ENCODE measurements at places on chromosomes 6 and 20.
A peak's percentile ranks its signal among the peaks of the same experiment; 100 is the strongest.

DNA sequence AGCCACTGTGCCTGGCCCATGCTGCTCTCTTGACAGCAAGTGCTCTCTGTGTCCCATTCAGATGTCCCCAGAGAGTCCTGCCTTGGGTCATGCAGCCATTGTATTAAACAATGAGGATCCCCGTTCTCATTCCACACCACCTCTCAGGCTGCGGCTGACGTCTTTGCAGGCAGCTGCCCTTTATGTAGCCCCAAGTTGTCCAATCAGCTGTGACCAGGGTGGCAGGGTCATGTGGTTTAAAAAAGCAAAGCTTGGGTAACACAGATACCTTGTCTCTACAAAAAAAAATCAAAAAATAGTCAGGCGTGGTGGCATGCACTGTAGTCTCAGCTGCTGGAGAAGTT, 13.2 kb downstream of the GCNT2 start:
- H3K4me3 ChIP-seq = no peak overlapping the region
- H3K36me3 ChIP-seq = no peaks in the 10 kb centered on the region
- H3K4me1 ChIP-seq = no peaks in the 10 kb centered on the region
- no peak for DNase-seq

GRCh38 chr20:24465159-24465558, 4.3 kb upstream of the SYNDIG1 start:
- DNase-seq = no peak
- H3K4me3 ChIP-seq = no peak overlapping the region
- no peaks in the 10 kb centered on the region for H3K36me3 ChIP-seq
- no peaks in the 10 kb centered on the region for H3K4me1 ChIP-seq
- H3K27ac ChIP-seq = no peak overlapping the region

- no peak overlapping the region for H3K4me3 ChIP-seq
- DNase-seq = no peak
- H3K27ac ChIP-seq = peak overlapping the region; percentile 25
- no peaks in the 10 kb centered on the region for H3K36me3 ChIP-seq
Observed at GRCh38 chr6:16286151-16286522, 47.8 kb downstream of the GMPR start.

- no peak overlapping the region for H3K27ac ChIP-seq
- DNase-seq = no peak
- H3K27me3 ChIP-seq = no peaks in the 10 kb centered on the region
- H3K4me1 ChIP-seq = no peaks in the 10 kb centered on the region
Observed at GRCh38 chr6:148682990-148683389, 63.8 kb upstream of the UST start.

DNA sequence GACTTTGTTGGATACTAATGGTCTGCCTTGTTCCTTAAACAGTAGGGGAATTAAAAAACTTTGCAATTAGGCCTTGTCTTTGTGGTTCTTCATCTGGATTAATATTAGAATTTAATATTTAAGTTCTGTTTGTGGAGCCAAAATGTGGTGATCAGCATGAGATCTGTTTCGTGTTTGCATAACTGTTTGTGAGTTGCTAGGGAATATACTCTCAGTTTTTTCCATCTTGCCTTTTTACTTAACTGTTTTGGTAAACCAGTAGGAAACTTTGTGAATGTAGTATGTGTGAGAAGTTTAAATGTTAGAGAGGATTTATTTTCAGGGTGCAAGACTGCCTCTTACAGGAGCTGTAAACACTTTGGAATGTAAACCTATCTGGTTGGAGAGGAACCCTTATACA, 35.6 kb downstream of the LRRC1 start:
- no peaks in the 10 kb centered on the region for H3K4me1 ChIP-seq
- H3K27ac ChIP-seq = no peak overlapping the region
- no peak for DNase-seq
- H3K36me3 ChIP-seq = no peaks in the 10 kb centered on the region

DNA sequence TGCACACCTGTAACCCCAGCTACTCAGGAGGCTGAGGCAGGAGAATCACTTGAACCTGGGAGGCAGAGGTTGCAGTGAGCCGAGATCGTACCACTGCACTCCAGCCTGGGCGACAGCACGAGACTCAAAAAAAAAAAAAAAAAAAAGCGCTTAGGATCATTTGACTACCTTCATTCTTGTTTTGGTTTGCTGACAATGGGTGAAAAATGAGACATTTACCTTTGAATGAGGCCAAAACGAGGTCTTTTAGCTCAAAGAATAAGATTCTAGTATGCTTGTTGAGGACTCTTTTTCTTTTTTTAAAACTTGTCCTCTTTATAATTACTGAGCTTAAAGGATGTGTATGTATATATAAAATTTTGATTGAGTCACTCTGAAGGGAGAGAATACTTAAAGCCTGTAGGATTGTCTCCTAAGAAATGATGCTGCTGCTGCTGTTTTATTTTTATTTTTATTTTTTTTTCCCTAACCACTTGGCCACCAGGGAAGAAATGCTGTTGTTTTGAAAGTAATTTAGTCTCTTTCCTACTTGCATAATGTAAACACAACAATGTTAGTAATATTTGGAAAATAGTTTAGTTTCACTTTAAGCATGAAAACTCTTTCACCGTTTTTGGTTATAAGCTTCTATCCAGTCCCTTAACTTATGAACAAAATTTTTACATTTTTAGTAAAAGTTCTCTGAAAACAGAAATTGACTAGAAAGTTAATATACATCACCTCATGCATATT, 7.9 kb downstream of the UBR2 start:
- H3K27me3 ChIP-seq = no peaks in the 10 kb centered on the region
- H3K4me1 ChIP-seq = peaks cover 58% of the 10 kb centered on the region
- H3K36me3 ChIP-seq = peaks cover 2% of the 10 kb centered on the region
- DNase-seq = no peak

DNA sequence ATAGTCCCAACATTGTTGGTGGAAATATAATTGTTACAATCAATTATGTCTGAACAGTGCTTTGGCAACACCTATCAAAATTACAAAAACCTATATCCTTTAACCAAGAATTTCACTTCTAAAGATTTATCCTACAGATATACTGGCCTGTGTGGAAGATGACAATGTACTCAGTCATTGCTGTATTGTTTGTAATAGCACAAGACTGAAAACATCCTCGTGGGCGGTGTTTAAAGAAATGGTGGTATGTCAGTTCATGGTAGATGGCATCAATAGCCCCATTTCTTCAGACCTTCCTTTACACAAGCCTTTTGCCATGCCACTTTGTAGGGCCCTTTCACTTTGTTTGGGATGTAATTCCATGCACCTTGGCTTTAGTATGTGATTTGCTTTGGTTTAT, 9.8 kb upstream of the TPBG start:
- H3K4me3 ChIP-seq = no peak overlapping the region
- H3K4me1 ChIP-seq = no peaks in the 10 kb centered on the region
- H3K27me3 ChIP-seq = no peaks in the 10 kb centered on the region
- H3K27ac ChIP-seq = no peak overlapping the region
- DNase-seq = no peak

GRCh38 chr6:144214622-144215401, 64.5 kb downstream of the STX11 start:
- peaks cover 14% of the 10 kb centered on the region for H3K4me1 ChIP-seq
- no peak for DNase-seq
- peak overlapping the region; percentile 79 for H3K4me3 ChIP-seq
- H3K27ac ChIP-seq = peak overlapping the region; percentile 82
- H3K27me3 ChIP-seq = no peaks in the 10 kb centered on the region
- no peaks in the 10 kb centered on the region for H3K36me3 ChIP-seq

Data from psoas muscle (tissue), 8 donors.